ENCODE measurements at places on chromosomes 5 and 9.

DNA sequence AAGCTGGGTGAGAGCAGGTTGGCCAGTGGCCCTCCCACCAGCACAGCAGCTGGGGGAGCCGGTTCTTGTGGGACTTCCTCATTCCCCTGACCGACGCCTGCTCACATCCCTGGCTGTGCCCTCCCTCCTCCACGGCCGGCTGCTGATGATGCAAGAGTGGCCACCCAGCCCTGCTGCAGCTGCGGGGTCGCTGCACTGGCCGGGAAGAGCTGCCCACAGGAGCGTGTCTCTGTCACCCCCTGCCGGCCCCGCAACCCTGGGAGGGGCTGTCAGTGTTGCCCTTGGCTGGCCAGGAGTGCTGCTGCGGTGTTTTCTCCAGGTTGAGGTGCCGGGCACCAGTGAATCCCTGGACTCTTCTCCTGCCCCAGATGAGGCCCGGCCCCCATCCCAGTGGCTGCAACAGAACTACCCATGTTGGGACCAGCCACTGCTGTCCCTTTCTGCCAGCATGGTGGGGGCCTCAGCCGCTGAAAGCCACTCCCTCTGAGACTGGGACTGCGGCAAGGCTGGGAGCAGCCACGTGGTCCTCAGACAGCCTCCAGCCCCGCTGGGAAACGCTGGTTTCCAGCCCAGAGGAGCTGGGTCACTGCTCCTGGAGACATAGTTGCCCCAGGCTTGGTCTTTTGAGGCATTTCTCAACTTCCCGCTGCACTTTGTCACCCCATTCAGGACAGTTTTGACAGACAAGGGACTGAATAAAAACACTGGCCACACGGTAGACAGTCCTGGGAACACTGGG, 739 bp downstream of the CARD9 start:
- no peak for DNase-seq

DNA sequence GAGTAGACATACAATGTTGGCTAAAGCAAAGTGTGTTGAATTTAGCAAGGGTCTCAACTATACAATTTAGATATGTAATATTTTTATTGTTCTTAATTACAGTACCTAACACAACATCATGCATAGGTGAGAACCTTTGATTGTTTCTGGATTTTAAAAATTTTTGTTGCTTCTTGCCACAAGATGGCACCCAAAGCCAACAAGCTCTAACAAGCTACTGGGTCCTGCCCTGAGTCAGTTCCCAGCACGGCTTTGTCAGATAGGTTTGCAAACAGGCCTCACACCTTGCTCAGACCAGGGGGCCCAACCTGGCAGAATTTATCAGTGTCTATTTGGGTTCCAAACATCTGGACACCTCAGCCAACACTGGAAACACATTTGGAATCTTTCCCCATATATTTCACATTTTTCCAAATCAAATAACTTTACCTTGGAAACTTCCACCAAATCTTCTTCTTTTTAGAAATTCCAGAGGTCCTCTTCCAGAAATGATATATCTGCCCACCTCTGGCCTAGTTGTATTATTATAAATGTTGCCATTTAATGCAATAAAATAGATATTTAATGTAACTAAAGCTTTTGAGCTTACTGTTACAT, 49.5 kb upstream of the EGFLAM start:
- DNase-seq = no peak

DNA sequence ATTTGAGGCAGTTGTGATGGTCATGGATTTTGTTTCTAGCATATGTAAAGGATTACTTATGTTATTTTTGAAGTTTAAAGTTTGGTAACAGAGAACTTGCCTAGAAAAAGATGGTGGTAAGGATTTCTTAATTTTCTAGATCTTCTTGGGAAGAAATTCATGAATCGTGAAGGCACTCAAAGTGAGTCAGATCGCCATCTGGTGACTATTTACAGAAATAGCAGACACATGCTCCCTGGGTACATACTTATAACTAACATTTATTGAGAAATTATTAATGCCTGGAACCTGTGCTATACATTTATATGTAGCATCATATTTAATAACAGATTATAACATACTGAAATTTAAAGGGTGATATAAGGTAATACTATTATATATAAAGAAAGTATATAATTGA, 299.7 kb downstream of the IZUMO3 start:
- no peak for DNase-seq

GRCh38 chr5:134813407-134813806, 32.4 kb upstream of the C5orf24 start:
- no peak for DNase-seq

GRCh38 chr5:72041654-72042053, 65.6 kb upstream of the MAP1B start:
- DNase-seq = no peak

All from stimulated activated CD8-positive, alpha-beta memory T cell treated with anti-CD3 and anti-CD28 coated beads, Interleukin-7, amount 100 ng/mL, for 1 hour (primary cell).